ENCODE measurements at places on chromosomes 2 and 18.

DNA sequence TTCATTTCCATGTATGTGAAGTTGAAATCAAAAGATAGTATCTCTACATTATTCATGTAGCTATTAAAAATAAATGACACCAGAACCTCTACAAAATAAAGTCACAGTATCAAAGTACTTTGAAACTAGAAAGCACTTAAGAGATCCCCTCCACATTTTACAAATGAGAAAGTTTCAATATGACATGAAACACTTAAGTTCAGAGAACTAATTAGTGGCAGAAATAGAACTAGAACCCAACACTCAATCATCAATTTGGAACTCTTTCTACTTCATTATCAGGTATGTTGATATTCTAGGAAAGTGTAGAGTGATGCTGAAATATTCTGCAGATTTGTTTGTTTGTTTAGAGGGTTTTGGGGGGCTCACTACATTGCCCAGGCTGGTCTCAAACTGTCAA is 145.6 kb downstream of the MEMO1 start:
- no peak overlapping the region for H3K4me3 ChIP-seq
- H3K36me3 ChIP-seq, result peaks cover 4% of the 10 kb centered on the region
- no peak overlapping the region for H3K27ac ChIP-seq
- no peak for DNase-seq

DNA sequence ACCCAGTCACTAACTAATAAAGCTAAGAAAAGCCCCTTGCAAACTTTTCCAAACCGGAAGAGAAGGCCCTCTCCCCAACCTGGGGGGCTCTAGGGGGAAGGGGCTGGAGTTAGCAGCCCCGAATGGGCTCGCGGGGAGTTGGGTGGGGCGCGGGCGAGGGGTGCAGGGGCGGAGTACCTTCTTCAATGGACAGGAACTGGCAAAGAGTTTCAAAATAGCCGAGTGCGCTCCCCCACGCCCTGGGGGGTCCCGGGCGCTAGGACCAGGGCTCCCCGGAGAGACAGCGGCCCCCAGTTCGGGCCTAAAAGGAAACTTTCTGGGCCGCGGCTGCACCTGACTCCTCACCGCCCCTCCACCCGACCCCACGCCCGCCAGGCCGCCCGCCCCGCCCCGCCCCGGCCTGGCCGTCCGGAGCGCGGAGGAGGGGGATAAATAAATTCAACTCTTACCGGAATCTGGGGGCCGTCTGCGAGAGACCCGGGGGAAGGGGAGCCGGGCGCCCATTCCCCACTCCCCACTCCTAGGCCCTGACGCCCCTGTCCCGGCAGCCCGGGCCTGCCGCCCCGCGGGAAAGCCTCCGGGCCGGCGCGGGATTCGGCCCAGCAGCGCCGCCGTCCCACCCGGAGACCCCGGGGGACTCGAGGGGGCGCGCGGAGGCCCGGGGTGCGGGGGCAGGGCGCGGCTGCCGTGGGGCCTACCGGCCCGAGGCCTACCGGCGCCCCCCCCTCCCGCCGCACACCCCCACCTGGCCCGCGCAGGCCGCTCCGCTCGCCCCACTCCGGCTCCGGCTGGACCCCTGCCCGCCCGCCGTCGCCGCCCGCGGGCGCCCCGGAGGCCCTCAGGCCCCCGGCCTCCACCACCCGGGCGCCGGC is 868 bp downstream of the INO80D start:
- peak overlapping the region; percentile 82 for H3K27ac ChIP-seq
- peak; percentile 45 for DNase-seq
- H3K4me1 ChIP-seq, result no peaks in the 10 kb centered on the region
- peak overlapping the region; percentile 75 for H3K4me3 ChIP-seq
- H3K27me3 ChIP-seq, result no peaks in the 10 kb centered on the region
- no peaks in the 10 kb centered on the region for H3K36me3 ChIP-seq

- H3K27ac ChIP-seq, result no peak overlapping the region
- DNase-seq, result no peak
These were observed 8.8 kb downstream of the NMUR1 start for GRCh38 chr2:231521443-231521842.

GRCh38 chr2:37389989-37390765 is 45.7 kb downstream of the QPCT start:
- H3K36me3 ChIP-seq, result no peaks in the 10 kb centered on the region
- peaks cover 18% of the 10 kb centered on the region for H3K4me1 ChIP-seq
- H3K4me3 ChIP-seq, result no peak overlapping the region

DNA sequence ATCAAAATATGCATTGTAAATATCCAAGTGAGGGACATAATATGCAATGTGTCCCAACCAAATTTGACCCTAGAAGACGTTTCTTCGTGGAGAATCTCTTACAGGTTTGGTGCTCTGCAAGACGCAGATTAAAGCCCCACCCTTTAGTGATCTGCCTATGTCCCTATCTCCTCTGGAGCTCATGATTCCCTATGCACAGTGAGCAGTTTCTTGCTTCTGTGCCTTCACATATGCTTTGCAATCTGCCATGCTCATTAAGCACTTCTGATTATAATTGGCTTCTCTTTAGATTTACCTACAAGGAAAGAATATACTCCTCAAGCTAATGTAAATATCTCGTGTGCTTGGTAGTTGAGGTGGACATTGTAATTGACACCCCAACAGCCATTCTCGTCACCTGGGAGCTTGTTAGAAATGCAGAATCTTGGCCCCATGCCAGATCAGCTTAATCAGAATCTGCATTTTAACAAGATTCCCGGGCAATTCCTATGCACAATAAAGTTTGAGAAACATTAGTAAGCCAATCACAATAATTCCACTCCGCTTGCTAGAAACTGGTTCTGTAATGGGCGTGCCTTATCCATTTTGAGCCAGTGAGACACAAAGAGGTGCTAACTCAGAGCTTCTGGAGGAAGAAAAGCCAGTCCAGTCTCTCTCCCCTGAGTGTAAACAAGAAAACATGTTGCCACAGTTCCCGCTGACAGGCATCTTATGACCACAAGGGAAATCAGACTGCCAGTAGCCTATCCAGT is 2.8 kb upstream of the PUM2 start:
- peaks cover 8% of the 10 kb centered on the region for H3K36me3 ChIP-seq
- peak; percentile 27 for DNase-seq
- no peaks in the 10 kb centered on the region for H3K27me3 ChIP-seq
- H3K4me1 ChIP-seq, result peaks cover 37% of the 10 kb centered on the region

- no peak overlapping the region for H3K4me3 ChIP-seq
- no peaks in the 10 kb centered on the region for H3K4me1 ChIP-seq
- H3K27ac ChIP-seq, result no peak overlapping the region
- DNase-seq, result no peak
These were observed 167.5 kb upstream of the PXDN start for GRCh38 chr2:1911811-1912210.

DNA sequence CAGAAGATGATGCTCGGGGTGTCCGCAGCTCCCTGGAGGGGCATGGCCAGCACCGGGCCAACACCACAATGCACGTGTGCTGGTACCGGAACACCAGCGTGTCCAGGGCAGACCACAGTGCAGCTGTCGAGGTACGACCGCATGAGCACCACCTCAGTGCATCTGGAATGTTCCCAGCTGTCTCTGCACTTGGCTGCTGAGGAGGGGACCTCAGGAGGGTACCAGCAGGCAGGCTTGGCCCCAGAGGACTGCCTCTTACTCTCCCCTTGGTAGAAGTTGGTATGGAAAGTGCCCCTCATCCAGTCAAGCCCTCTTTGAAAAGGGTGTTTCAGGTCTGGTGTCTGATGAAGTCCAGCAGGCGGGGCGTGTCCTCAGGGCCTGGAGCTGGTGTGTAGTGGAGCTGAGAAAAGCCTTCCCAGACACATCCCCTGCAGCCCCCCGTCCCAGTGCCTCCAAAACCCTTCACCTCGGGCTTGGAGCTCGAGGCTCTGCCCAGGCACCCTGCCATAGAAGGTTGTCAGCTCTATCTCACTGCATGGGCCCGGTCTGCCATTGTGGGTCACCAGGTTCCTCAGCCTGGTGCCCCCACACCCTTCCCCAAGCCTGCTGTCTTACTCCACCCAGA is 16.7 kb downstream of the STK25 start:
- peak; percentile 40 for DNase-seq
- peaks cover 35% of the 10 kb centered on the region for H3K36me3 ChIP-seq
- no peaks in the 10 kb centered on the region for H3K27me3 ChIP-seq
- no peak overlapping the region for H3K27ac ChIP-seq
- peaks cover 16% of the 10 kb centered on the region for H3K4me1 ChIP-seq

DNA sequence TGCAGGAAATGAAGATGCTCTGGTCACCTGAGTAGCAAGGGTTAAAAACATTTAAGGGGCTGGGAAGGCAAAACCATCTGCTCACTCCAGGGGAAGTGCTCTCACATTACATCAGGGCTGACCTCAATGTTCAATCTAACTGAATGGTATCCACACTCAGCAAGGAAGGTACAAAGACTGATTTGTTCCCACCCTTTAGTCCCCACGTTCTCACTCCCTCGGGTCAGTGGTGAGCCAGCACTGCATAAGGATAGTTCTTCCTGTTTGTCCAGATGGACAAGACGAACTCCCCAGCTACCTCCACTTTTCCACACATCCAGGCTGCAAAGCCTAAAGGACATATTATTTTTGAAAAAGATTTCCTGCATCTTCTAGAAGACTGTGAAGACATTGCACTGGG is 126.6 kb upstream of the SLC14A2 start:
- no peaks in the 10 kb centered on the region for H3K27me3 ChIP-seq
- DNase-seq, result no peak
- H3K27ac ChIP-seq, result no peak overlapping the region
- H3K36me3 ChIP-seq, result no peaks in the 10 kb centered on the region

DNA sequence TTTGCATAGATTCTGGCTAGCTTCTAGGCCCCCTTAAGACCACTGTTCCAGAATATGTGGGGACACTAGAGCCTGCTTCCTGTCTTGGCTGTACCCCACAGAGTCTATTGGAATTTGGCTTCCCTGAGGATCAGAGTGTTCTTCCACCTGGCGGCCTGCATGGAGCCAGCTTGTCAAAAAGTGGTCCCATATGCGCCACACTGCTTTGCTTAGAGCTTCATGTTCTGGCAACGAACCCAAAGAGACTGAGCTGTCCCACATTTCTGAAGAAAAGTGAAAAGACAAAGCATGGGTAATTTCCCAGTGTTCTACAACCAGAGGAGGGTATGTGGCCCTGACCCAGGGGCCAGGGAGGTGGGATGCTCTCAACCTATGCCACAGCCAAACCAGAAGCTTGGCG is 52.7 kb upstream of the FZD7 start:
- H3K4me1 ChIP-seq, result no peaks in the 10 kb centered on the region
- no peaks in the 10 kb centered on the region for H3K27me3 ChIP-seq
- no peak overlapping the region for H3K27ac ChIP-seq
- no peaks in the 10 kb centered on the region for H3K36me3 ChIP-seq

DNA sequence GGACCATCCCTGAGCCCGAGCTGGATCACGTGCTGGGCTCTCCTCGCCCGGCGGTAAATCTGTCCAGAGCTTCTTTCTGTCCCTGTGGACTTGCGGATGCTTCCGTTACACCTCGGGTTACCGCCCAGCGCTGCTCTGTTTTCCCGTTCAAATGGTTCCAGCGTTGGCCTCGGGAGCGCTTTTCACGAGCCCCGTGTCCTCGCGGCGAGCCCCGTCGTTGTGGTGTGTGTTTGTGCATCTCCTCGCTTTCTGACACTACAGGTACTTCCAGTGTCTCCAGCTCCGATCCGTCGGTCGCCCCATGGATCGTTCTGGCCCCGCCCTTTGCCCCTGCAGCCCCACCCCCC is 77.4 kb downstream of the RTP5 start:
- H3K4me3 ChIP-seq, result no peak overlapping the region
- no peak for DNase-seq
- H3K27ac ChIP-seq, result no peak overlapping the region

DNA sequence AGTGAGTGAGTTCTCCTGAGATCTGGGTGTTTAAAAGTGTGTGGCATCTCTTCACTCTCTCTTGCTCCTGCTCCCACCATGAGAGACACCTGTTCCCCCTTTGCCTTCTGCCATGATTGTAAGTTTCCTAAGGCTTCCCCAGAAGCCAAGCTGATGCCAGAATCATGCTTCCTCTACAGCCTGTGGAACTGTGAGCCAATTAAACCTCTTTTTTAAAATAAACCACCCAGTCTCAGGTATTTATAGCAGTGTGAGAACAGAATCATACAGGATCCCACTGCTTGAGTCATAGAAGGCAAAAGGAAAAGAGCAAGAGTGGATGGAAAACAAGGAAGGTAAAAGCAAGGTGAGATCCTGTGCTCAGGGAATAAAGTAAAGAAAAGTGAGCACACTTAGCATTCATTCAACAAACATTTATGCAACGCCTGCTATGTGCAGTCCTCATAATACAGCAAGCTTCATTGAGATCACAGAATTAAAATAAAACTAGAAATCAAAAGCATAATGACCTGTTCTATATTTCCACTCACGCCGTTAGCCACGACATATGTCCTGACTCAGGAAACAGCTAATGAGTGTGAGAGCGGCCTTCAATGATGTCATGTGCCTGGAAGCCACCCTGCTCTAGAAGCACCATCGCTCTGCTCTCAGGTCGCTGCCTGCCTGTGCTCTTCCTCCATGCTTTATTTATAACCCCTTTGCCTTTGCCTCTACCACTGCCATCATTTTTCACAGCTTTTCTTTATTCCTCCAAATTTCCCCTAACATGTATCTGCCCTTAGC is 11.3 kb upstream of the COPS8 start:
- H3K27me3 ChIP-seq, result no peaks in the 10 kb centered on the region
- H3K36me3 ChIP-seq, result no peaks in the 10 kb centered on the region
- no peak overlapping the region for H3K27ac ChIP-seq

DNA sequence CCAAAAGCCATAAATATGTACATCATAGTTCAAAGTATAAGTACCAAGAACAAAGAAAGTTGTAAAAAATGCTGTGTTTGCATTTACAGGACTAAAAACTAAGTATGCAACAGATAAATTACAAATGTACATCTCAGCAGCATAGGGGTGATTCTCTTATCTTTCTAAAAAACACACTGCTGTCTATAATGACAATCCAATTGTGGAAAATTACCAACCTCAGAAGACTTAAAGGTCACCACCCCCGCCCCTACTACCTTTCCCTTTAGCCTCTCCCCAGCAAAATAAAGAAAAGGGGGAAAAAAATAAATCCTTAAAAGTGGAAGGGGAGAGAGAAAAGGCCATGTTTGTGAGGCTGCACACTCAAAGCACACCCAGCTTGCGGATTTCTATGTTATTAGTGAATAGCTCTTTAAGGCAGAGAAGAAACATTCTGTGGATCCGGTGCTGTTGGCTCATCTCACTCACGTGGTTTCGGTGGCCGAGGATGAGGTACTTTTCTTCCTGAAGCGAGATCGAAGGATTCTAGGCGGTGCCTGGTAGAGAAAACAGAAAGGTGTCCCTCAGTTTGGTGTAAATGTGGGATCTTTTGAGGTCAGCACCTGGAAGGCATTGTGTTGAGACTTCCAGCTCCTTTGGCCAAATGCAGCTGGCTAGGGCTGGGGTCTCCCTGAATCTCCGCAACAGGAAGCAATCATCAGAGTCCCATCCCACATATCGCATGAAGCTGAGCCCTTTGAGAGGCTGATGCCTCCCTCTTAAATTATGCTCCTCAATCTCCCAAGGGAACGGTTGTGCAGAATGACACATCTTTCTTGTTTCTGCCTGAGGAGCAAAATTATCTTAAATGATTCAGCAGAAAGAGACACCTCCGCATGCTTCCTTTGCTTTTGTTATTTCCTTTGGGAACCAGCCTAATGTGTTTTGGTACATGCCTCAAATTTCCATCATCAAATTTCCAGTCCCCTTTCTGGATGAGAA is 17.6 kb downstream of the MRPL35 start:
- H3K36me3 ChIP-seq, result peaks cover 16% of the 10 kb centered on the region
- no peaks in the 10 kb centered on the region for H3K27me3 ChIP-seq
- no peak overlapping the region for H3K4me3 ChIP-seq
- DNase-seq, result no peak
- no peaks in the 10 kb centered on the region for H3K4me1 ChIP-seq

All from SJCRH30 (cell line).